ENCODE measurements at places on chromosomes 13 and 19.
A peak's percentile ranks its signal among the peaks of the same experiment; 100 is the strongest.

DNA sequence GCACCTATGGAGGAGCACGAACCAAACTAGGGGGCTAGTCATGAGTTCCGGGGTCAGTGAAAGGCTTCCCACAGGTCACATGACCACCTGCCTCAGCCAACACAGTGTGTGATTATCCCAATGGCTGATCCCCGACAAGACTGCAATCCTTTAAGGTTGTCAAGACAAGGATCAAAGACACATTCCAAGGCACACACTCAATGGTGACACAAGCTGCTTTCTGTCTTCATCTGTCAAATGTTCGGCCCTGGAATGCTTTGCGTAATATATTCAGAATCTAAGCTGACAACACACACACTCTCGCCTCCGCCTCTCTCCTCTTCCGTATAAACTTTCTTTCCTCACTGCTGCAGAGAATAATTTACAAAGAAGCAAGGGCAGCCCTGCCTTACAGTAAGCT is 11.7 kb downstream of the RANBP3 start:
- no peak for DNase-seq

GRCh38 chr13:42865768-42866102 is 84.4 kb downstream of the FAM216B start:
- DNase-seq: no peak

DNA sequence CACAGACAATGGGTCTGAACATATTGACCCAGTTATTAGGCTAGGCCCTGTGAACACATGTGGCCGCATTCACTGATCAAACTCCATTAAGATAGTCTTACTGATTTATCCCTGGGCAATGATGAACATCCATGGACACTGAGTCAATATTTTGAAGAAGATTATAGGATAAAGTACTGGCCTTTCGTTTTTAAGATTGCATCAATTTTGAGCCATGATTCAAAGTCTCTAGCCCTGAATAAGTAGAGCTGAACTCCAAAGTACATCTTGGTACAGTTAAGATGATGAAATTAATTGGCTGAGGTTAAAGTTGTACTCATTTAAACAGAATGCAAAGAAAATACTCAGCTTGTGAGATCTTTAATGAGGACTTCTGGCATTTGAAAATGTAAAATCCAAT is 1581.9 kb downstream of the EFNB2 start:
- no peak for DNase-seq

DNA sequence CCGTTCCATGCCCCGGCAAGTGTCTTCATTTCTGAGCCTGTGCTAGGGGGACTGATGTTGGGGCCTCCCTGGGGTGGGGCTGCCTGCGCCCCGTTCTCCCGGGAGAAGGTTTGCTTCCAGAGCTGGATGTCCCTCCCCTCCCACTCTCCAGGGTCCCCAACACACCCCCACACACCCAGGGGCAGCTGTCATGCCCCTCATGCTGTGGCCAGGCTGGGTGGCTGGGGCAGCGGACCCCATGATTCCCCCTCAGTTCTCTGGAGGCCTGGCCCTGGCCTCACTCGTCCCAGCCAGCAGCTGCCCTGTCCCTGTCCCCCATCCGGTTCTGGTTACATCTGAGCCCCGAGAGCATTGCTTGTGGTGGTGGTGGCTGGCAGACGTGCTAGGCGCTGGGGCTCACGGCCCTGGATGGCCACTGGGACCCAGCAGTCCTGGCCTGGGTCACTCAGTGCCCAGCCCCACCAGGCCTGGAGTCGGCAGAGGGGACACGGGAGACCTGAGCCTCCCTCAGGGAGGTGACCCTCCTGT is 184.8 kb downstream of the KDM4B start:
- DNase-seq: no peak

DNA sequence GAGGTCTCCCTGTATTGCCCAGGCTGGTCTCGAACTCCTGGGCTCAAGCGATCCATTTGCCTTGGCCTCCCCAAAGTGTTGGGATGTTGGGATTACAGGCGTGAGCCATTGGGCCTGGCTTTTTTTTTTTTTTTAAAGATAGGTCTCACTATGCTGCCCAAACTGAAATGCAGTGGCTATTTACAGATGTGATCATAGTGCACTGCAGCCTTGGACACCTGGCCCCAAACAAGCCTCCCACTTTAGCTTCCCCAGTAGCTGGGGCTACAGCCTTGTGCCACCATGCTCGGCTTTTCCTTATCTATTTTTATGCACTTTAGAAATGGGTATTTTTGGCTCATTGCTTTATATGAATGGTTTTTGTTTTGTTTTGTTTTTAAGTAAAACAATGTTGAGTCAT is 37.4 kb downstream of the LSM14A start:
- DNase-seq: no peak

GRCh38 chr19:33830264-33830663 is 33.6 kb downstream of the KCTD15 start:
- DNase-seq: no peak

- no peak for DNase-seq
Observed at GRCh38 chr19:8631425-8631819, 989 bp downstream of the NFILZ start.

DNA sequence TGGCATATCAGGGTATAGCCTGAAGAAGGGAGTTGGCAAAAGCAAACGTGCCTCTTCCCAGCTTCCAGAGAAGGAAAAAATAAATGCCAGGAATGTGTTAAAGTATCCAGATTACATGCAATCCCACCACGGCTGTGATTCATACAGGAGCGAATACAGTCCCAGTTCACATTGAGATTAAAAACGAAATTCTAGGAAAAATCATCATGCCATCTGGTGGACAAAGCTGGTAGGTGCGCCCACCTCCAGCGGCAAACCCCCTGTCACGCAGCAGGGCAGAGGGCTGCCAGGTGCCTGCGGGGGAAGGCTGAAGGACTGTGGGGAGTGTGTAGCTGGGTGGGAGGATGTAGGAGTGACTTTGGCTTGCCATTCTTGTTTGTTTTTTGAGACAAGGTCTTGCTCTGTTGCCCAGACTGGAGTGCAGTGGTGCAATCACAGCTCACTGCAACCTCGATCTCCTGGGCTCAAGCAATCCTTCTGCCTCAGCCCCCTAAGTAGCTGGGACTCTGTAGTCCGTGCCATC is 6.4 kb upstream of the DMWD start:
- DNase-seq: peak; percentile 75

DNA sequence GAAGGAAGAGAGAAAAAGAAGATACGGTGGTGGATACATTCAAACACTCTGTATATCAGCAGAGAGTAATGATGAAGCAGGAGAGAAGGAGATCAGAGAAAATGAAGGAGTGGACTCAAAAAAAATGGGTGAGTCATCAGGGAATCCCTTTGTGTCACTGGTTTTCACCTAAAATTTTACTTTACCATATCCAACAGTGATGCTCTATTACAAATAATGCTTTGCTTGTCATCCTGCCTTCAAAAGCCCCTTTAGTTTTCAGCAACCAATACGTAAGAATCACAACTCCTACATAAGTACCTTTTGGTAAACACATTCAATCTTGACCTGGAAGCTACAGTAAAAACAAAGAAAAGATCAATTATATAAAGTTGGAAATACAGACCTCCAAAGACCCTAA is 88.8 kb downstream of the ENOX1 start:
- DNase-seq: no peak

GRCh38 chr13:69035771-69036170 is 1071.9 kb upstream of the ATXN8OS start:
- no peak for DNase-seq

- DNase-seq: no peak
Observed at GRCh38 chr13:71611292-71611691, 255.7 kb downstream of the DACH1 start.

- DNase-seq: peak; percentile 36
Observed at GRCh38 chr19:6108721-6109633, 1.3 kb downstream of the RFX2 start.

- peak; percentile 39 for DNase-seq
Observed at GRCh38 chr13:20945952-20946383, 43.4 kb upstream of the XPO4 start.

- DNase-seq: no peak
Observed at GRCh38 chr13:82447416-82448077, 1434.7 kb downstream of the SLITRK1 start.

DNA sequence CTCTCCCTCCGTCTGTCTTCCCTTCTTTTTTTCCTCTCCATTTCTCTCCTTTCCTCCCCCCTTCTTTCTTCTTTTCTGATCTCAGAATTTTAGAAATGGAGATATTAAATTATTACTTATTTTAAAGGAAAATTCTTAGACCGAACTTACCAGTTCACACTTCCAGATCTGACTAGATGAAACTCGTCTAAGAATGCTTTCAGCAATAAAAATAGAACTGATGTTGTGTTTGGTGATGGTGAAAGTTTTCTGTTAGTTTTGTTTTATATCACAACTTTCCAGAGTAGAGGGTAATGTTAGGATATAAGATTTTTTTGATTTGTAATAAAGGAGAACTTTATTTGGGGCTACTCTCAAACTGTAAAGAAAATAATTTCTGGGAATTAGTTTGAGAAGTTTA is 29.9 kb downstream of the UCHL3 start:
- DNase-seq: no peak

- DNase-seq: no peak
Observed at GRCh38 chr19:29735829-29736228, 20.8 kb upstream of the C19orf12 start.

GRCh38 chr13:98144027-98144741 is 1.3 kb downstream of the FARP1 start:
- DNase-seq: no peak

DNA sequence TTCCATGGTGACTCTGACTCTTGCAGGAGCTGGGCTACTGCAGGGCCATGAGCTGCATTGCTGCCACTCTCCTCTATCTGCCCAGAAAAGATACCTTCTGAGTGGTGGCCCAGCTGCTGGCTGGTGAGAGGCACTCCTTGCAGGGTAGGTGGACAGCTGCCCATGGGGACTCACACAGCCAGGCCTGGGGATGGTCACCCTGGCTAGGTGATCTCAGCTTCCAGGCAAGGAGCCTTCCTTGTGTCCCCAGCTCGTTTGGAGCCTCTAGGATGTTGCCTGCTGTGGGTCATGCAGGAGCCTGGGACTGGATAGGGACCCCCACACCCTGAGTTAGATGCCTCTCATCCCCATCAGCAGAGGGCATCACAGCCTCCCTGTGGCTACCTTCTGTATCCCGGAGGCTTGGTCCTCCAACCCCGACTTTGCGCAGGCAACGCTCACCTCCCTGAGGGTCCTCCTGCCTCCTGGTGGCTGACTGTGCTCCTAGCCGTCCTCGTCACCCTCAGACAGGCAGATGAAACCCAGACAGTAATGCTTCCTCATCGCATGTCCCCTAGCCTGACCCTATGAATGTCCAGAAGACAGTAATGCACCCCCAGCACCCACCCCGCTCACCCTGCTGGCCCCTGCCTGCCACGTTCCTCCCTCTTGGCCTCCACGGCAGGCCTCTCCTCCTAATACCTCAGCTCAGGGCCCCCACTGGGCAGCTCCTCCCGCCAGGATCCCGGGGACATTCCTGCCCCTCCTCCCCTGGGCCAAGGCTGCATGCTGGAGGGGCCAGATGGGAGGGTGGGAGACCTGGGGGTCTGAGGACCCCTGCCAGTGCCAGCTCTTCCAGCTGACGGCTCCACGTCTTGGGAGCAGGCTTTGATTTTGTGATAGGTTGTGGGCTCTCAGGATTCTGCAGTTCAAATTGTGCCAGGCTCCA is 13.6 kb upstream of the ZNF14 start:
- DNase-seq: peak; percentile 43

- no peak for DNase-seq
Observed at GRCh38 chr13:31909864-31910551, 121.6 kb upstream of the FRY start.

GRCh38 chr19:30078381-30078910 is 136.4 kb downstream of the URI1 start:
- DNase-seq: no peak

- no peak for DNase-seq
Observed at GRCh38 chr13:98798849-98799645, 46.6 kb upstream of the SLC15A1 start.

DNA sequence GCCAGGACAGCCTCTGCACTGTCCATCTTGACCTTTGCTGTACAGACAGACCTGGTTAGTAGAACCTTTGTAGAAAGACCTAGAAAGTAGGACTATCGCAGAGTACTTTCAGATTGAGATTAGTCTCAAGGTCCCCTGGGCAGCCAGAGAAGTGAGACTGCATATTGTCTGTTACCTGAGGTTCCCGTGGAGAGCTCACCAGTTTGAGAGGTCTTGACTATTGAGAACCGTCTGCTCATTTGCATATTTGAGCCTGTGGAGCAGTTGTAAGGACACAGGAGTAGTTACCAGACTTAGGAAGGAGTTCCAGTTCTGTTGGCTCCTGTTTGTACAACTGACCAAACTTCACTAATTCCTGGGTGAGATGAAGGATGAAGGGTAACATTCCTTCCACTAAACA is 66.2 kb downstream of the SPATA13 start:
- no peak for DNase-seq

DNA sequence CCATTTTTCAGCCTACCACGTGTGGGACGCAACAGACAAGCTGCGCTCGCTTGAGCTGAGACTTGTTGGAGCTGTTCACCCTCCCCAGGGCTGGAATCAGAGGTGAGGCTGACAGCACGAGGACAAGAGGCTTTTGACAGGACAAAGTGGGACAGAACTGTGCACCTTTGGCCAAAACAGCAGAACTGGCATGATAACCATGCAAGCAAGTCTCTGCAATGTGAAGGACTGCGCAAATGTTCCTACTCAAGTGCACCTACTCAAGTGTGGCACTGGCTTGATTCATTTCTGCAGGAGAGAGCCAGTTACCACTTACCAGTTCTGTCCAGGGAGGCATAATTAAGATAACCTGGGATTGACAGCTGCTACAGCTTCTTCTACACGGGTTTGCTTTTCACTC is 62.2 kb upstream of the TM9SF2 start:
- DNase-seq: no peak

- DNase-seq: no peak
Observed at GRCh38 chr13:106911020-106911419, 343.1 kb upstream of the ARGLU1 start.

GRCh38 chr13:111317042-111317550 is 3.3 kb upstream of the TEX29 start:
- DNase-seq: no peak

- DNase-seq: no peak
Observed at GRCh38 chr13:51235756-51236490, 13.7 kb downstream of the FAM124A start.

DNA sequence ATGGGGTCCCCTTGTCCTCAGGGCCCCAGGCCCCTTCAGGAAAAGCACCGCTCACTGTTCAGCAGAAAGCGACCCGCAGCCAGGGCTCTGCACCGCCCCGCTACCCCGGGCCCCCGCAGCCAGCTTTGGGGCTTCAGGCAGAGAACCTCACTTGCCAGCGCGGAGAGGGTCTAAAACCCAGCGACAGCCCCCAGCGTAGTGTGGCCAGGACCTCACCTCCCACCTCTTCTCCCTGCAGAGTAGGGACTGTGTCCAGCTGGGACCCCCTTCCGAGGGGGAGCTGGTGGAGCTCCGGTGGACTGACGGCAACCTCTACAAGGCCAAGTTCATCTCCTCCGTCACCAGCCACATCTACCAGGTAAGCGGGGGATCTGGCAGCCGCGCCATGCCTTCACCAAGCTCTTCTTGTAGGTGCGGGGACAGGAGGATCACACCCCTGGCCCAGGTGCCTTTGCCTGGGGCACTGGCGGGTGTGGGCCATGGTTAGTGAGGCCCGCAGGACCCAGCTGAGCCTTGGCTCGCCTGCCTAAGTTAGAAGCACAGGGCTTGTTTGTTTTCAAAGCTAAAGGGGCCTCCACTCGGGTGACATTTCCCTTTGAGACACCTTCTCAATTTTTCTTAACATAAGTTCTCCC is 175.7 kb downstream of the KDM4B start:
- DNase-seq: no peak
